ENCODE measurements at places on chromosomes 3 and 15.

- DNase-seq: no peak
These were observed 28.6 kb downstream of the PLD1 start for GRCh38 chr3:171781711-171782127.

DNA sequence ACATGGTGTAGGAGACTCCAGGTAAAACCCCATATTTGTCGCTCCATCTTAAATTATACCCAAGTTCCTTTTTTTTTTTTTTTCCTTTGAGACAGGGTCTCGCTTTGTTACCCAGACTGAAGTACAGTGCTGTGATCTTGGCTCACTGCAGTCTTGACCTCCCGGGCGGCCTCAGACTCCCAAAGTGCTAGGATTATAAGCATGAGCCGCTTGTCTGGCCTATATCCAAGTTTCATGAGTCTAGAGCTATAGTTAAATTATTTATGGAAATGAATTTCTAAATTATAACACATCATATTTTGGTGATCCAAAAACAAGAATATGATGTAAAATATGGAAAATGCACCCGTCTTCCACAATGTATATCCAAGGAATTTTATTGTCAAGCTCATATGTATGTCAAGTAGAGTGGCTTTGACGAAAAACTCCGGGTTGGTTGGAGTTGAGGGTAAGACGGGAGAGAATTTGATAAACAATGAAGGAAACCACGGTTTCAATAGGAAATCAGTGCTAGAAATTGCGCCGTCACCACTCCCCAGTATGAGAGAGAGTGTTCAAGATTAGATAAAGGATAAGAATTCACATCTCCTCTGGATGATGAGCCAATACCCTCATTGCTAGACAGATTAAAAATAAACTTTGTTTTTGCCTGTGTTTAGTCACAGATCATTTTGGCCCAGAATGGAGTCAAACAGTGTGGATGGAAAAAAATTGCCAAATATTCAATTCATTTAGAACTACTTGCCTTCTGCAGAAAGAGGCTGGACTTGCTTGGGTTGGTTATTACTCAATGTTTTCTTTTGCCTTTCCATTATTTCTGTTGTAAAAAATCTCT, 209.2 kb upstream of the NR2F2 start:
- DNase-seq: no peak

DNA sequence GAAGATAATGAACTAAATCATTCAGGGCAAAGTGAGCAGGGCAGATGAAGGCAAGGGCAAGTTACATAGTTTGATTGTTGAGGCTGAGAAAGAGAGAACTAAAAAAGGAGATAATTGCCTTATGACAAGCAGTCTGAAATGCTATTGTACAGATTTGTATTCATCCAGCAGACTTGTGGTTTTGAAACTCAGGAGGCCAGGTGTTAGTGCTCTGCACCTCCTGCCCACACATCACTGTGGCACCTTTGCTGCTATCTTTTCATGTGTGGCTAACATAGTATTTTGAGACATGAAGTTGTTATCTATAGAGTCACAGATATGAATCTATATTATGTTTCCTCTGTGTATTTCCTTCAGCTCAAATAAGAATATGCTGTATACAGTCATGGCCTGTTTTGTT, 24.3 kb upstream of the SUCLG2 start:
- DNase-seq: no peak

DNA sequence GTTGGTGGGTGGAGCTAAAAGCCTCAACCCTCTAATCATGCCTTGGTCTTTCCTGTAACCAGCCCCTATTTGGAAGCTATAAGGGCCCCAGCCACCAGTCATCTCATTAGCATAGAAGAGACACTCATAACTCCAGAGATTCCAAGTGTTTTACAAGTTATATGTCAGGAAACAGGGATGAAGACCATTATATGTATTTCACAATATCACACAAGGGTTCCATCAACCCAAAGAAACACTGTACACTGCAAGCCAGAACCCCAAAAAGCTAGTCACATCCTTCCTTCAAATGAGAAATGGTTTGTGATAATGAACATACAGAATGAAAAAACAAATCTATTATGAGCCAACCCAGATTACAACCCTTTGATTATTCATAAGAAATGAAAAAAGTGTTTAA, 175.7 kb downstream of the PDE8A start:
- no peak for DNase-seq

DNA sequence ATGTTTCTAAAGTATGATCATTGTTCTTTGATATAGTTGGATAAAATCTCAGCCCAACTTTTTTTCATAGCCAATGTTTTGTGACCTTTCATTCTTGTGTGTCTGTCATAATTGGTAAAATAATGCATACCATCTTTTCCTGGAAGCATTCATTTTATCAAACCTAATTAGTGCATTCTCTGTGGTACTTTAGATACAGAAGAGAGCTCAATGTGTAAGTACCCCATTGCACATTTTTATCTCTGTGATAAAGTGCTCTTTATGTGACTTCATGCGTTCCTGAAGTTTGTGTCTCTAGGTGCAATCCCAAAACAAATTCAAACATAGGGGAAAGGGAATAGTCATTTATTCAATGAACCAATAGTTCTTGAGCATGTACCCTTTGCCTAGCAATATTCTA, 628.5 kb downstream of the GBE1 start:
- no peak for DNase-seq

DNA sequence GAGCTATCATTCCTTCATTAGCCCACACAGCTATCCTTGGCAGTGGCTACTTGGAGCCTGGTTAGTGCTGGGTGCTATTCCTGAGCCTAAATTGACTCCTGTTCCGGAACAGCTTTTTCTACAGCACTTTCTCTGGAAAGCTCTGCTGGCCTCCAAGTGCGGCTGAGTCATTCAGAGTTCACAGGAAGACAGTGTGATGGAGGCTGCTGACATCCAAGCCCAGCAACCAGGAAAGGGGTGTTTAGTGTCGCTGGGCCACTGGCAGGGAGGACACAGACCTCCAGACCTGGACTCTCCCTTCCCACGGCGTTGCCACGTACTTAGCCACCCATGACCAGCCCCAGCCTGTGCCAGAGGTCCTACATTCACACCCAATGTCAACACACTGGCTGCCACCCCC, 28.7 kb downstream of the CACNA2D2 start:
- DNase-seq: no peak

DNA sequence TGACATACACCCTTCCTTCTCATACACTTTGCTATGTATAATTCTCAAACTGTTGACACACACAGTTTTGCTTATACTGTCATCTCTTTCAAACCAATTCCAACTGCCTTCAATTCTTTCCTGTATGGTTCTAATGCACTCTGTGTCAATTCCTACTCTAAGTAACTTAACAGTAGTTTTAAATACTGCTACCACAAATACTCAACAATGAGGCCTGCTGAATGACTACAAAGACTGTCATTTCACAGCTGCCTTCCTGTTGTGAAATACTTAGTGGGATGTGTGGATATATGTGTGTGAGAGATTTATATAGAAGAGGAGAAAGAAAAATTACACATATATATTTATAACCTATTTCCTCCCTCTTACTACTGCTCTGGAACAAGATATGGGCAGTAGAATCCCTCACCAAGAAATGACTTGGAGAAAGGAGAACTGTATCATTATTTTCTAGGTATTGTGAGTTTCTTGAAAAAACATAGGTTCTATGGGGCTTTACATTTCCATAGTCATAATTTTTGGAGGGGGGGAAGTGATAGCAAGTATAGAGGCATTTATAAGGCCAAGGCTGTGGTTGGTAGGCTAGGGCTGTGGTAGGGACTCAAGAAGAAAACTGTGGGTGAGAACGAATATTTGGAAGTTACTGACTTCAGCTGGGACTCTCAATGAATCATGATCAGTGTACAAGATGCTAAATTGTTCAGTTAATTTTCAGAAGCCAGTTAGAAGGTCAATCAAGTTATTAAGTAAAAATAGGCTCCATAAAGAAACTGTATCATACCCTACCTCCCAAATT, 88.7 kb downstream of the ANKRD28 start:
- DNase-seq: no peak

- DNase-seq: peak; percentile 39
These were observed 47.3 kb downstream of the CRABP1 start for GRCh38 chr15:78387246-78388037.

- no peak for DNase-seq
These were observed 55.0 kb downstream of the VGLL4 start for GRCh38 chr3:11588755-11589154.

- DNase-seq: no peak
These were observed 10.9 kb downstream of the SEMA7A start for GRCh38 chr15:74422652-74423430.

- DNase-seq: no peak
These were observed 111.2 kb upstream of the SUCLG2 start for GRCh38 chr3:67765575-67765974.

GRCh38 chr15:45116482-45117307, 2.6 kb downstream of the DUOXA2 start:
- DNase-seq: no peak

- no peak for DNase-seq
These were observed 219.1 kb upstream of the FEZF2 start for GRCh38 chr3:62592408-62592807.
